AG08395 (cell line): ENCODE measurements at places on chromosomes 7 and 10.
A peak's percentile ranks its signal among the peaks of the same experiment; 100 is the strongest.

DNA sequence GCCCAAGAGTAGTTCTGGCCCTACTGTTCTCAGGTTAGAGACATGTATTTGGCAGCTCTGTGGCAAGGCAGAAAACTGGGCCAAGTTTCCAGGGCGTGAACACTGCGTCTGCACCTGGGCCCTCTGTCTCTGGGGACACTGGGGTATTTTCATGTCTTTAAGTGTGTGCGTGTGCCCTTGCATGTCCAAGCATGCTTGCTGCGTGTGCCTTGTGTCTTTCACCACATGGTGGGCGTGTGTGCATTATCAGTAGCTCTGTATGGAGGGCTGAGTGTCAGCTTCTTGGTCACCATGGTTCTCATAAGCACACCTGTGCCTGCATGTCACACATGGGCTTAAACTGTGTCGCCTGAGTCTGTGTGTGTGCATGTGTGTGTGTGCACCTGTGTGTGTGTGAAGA lies 69.3 kb downstream of the HIPK2 start:
- DNase-seq = no peak

DNA sequence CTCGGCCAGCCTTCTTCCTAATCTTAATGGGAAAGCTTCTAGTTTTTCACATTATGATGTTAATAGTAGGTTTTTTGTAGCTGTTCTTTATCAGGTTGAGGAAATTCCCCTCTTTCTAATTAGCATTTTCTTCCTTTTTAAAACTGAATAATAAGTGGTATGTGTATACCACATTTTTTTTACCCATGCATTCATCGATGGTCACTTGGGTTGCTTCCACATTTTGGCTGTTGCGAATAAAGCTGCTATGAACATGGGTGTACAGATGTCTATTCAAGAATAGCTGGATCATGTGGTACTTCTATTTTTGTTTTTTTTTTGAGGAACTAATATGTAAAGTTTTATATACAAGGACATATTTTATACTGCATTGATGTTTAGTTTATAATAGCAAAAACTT lies 44.3 kb downstream of the NRF1 start:
- no peak for DNase-seq

- no peak for DNase-seq
Measured at GRCh38 chr7:26592011-26592410, 272.4 kb downstream of the SKAP2 start.

DNA sequence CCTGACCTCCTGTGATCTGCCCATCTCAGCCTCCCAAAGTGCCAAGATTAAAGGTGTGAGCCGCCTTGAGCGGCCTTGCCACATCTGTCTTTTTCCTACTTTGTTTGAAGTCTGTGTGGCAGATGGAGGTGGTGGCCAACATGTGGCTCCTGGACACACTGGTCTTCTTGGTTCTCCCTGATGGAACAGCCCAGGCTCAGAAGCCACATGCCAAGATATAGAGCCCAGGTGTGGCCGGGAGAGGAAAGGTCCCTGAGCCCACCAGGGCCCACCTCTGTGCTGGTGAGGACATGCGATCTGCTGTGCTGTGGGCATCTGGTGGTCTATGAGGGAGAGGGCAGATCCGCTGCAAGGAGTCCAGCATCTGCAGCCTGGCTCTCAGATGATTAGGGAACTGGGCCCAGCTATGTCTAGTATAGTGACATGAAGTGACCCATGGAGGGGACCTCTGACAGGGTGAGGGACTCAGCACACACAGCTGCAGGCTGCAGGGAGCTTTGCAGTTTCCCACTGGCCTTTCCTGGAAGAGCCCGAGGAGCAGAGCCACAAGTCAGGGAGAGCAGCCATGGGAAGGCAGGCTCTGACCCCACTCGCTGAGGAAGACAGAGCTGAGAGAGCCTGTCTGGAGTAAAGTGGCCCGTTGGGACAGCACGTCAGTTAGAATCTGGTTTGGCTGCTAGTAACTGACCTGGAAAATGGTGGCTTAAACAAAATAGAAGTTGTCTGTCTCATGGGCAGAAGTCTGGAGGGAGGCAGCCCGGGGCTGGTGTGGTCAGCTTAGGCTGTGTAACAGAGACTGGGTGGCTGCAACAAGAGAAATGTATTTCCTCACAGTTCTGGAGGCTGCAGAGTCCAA lies 25.9 kb downstream of the ADCY1 start:
- no peak for DNase-seq

DNA sequence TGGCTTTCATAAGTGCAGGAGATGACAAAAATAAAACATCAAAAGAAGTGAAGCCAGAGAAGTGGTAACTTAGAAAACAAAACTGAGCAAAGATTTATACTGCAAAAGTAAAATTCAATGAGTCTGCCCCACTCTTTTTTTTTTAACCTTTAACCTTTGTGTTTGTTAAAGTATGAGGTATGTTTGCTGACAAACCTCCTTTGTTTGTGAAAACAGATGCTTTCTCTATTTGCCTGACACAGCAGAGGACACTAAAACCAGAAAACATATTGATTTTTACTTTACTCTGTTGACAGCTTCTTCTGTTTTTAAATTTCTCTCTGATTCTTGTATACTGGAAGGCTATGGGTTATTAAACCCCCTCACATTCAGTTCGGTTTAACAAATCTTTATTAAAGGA lies 57.6 kb downstream of the SGMS1 start:
- no peak for DNase-seq

- no peak for DNase-seq
Measured at GRCh38 chr10:100158044-100158805, 27.6 kb downstream of the ERLIN1 start.

DNA sequence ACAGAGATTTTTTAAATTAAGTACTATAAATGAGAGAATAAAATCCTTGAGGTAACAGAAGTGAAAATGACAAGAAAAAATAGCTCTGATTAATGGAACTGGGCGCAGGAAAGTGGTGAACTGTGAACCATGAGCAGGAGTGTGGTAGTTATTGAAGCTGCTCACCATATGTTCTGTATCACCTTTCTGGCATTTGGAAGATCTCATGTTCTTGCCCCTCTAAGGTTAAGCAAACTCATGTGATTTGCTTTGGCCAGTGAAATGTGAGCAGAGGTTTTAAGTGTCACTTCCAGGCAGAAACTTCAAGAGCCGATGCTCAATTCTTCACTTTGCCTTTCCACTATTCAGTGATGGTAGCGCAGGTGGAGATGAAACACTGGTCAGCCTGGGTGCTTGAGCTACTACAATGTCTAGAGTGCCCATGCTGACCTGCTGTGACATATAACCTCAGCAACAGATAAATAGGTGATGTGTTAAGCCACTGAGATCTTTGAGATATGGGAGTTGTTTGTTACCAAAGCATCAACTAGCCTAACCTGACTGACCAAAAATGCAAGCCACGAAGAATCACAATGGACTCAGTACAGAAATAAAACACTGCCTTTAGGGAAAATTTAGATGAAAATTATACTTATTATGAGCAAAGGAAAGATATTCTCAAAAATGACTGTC lies 18.4 kb downstream of the MTPAP start:
- DNase-seq = no peak

DNA sequence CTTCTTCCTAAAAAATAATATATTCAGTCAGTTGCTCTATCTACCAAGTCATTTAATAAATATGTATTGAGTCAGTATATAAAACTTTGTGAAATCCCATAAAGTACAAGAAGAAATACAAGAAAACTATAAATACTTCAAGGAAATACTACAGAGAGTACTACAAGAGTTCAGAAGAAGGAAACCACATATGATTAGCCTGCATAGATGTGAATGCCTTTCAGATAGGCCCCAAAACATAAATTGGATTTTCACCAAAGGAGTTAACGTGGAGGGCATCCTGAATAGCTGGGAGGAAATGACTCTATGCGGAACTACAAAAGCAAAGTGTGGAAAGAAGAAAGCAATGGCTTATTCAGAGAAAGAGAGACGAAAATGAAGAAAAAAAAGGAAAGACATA lies 120.1 kb downstream of the LRRN3 start:
- peak; percentile 7 for DNase-seq

DNA sequence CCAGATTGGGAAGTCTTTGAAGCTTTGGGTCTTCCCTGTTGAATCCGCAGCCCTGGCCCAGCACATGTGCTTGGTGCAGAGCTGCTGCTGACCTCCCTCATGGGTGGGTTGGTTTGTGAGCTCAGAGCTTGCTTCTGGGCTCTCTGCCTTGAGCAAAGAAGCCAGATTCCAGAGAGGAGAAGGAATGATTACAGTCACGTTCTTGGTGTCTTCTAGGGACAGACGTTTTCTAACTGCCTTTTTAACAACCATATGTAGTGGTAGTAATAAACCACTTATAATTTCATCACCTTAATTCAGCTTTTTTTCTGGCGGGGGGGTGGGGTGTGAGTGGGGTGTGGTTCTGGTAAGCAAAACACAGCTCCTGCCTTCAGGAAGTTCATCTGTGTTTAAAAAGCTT lies 39.5 kb downstream of the LRMDA start:
- DNase-seq = peak; percentile 55

DNA sequence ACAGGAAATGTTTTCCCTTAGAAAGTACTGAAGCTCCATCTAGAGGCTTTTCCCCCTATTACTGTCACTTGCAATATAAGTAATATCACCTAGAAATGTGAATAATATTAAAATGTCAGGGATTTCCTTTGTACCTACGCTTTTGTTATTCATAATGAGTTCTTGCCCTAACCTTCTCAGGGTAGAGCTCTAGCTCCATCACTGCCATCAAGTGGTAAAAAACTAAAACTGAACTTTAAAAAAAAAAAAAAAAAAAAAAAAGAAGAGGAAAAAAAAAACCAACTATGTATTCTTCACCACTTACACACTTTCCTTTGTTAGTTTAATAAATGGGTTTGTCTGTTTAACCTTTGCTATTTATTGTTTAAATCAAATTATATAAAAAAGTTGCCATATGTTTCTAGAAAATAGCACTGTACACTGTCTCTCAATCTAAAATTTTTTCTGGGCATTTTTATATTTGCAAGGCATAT lies 49.9 kb downstream of the DNAJC1 start:
- DNase-seq = peak; percentile 58

GRCh38 chr10:17235136-17235535 lies 7.1 kb downstream of the VIM start:
- DNase-seq = no peak

DNA sequence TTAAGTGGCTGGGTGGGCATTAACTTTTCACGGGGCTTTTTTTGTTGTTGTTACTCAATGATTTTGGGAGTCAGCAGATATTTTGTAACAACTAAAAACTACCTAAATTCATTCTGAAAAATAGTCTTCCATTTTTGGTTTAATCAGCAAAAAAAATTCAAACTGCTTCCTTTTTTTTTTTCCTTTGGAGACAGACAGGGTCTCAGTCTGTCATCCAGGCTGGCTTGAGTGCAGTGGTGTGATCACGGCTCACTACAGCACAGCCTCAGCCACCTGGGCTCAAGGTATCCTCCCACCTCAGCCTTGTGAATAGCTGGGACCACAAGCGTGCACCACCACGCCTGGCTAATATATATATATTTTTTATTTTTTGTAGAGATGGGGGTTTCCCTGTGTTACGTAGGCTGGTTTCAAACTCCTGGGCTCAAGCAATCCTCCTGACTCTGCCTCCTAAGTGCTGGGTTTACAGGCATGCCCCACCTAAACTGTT lies 36.5 kb downstream of the SKIDA1 start:
- DNase-seq = no peak

DNA sequence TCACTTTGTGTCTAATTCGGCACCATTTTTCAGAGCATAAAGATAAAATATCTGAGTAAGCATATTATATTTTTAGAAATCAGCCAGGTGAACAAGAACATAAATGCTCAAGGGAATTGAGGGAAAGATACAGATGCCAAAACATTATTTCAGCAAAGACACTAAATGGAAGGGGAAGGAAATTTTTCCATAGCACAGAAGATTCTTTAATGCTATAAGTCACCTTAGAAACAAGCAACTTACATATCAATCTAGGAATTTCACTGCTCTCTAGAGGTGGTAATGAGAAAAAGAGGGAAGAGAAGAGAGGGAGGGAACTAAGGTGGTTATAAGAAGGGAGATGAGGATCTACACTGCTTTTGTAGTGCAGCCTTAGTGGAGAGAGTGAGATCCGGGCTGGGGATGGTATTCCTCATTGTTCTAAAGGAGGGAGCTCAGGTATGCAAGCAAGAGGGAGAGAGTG lies 20.4 kb downstream of the ZNF365 start:
- DNase-seq = no peak

DNA sequence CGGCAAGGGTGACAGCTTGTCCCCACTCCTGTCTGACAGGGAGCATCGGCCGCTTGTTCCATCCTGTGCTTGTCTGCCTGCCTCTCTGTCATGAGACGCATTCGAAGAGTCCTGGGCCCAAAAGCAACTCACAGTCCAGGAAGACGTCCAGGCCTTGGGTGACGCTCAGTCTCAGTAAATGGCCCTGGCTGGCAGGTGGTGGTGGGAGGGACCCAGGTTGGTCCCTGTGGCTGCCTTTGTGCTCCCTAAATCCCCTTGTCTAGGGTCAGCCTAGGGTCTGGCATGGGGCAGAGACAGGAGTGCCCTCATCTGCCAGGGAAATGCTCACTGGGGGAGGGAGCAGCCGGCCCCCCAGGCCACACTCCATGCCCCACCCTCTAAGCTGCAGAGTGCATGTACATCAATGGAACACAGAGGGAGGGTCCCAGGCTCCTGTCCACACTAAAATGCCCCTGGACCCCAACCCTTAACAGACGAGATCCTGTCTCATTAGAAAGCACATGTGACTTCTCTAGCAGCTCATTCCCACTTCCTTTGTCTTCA lies 295.2 kb upstream of the ZNF32 start:
- DNase-seq = no peak

- DNase-seq = no peak
Measured at GRCh38 chr7:27242154-27242553, 448 bp upstream of the EVX1 start.

DNA sequence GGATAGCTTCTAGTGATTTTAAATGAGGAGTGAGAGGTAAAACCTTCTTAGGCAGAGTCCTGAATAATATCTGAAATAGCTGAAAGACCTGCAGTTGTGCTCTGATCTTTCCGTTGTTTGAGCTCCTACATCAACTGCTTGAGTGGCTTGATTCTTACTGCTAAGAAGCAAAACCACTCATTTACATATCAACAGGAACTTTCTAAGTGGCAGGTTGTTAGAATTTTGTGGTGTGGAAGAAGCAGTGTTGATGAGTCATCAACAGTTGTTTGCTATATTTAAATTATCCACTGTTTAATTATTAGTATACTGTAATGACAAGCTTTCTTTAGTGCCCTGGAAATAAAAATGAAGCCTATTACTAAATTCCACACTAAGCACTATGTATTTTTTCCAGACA lies 689.5 kb downstream of the DNAJB9 start:
- DNase-seq = no peak

DNA sequence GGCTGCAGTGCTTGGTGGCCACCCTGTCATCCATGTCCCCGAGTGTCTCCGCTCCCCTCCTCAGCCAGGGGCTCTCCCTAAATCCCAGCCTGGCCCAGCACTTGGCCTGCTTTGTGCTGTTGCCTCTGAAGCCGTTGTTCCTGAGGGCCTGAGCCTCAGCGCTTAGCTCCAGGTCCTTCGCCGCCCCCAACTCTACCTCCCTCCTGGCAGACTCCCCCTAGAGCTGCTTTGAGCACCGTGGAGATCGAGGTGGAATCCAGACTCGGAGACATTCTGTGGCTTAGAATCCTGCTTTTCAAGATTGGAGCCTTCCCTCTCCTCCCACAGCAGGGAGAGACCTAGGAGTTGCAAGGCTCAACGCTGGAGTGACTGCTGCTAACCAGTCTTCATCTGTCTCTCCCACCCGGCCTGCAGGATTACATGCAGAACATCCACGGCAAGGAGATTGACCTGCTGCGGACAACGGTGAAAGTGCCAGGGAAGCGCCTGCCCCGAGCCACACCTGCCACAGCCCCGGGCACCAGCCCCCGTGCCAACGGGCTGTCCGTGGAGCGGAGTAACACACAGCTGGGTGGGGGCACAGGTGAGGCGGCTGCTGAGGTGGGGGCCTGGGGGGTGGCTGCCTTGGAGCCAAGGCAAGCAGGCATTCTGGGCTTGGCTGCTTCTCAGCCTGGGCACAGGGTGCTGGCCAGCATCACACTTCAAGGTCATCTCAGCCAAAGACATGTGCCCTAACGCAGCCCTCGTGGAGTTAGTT lies 33.3 kb downstream of the GBX1 start:
- DNase-seq = no peak
